ACHN (cell line): ENCODE measurements at places on chromosomes 3 and 15.
A peak's percentile ranks its signal among the peaks of the same experiment; 100 is the strongest.

DNA sequence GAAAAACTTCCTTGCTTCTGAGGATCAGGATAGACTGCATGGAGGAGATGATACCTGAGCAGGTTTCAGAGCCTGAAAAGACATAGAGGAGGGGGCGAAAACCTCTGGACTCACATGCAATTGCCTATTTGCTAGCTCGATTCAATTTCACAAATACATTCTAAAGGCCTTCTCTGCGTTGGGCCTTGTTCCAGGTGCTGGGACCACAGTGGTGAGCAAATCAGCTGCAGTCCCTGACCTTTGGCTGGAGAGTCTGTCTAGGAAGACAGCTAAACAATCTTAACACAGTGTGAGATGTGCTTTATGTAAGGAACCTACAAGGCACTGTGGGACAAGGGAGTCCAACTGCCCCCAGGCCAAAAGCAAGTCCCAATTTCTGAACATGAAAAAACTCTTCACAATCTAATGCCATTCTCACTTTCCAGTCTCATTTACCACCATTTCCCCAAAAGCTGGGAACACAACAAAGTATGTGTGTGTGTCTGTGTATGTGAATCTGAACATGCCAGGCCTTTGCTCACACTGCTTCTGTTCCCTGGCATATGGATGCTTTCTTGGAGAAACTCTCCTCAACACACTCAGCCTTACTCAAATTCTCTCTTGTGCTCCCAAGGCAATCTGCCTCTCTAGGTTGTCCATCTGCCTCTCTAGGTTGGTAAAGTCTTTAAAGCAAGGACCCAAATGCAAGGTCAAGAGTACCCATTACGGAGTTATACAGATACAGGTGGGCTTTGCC lies 2.1 kb upstream of the PCCB start:
- no peak for DNase-seq

DNA sequence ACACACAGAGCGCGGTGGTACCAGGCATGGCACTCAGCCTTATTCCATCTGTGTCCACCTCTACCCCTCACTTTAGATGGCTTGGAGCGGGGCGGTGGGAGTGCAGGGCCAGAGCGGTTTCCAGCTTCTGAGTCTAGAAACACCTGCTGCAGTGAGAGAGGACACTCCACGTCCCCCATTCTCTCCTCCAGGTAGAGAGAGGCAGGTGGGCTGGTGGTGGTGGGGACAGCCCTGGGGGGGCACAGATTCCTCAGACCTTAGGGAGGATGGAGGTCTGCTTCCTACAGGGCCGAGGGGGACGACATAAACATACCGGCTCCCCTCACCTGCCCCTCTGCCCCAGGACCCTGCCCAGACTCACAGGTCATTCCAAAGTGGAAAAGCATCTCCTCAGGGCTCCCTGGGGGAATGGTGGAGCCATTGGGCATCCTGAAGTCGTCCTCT lies 40.4 kb downstream of the MUC20 start:
- DNase-seq = no peak

- DNase-seq = peak; percentile 81
Measured at GRCh38 chr3:5122030-5122740, at the start of gene ARL8B. Gene ARL8B, plus strand, starts transcription at chr3:5122292. Its CDS starts 174 bp downstream, at chr3:5122466.

- no peak for DNase-seq
Measured at GRCh38 chr3:155350571-155350970, 57.1 kb upstream of the STRIT1 start.

GRCh38 chr3:9583371-9583770 lies 29.7 kb upstream of the LHFPL4 start:
- no peak for DNase-seq

DNA sequence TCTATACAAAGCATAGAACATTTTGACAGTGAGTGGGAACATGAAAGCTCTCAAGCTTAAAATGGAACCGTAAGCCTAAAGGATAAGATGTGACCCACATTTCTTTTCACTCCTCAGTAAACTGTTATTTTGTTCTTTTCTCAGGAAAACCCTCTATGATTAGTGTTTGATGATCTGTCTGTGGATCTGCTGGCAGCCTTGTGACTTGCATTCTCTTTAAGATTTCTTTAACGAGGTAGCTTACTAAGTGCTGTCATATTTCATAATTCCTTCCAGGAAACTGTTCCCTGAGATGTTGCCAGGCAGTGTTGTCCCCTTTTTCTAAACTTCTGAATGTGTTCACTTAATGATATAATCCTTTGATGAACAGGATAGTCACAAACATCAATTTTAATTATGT lies 167.6 kb downstream of the PYDC2 start:
- DNase-seq = no peak

- DNase-seq = peak; percentile 47
Measured at GRCh38 chr15:88894819-88895767, at the start of gene HAPLN3. Gene HAPLN3, minus strand, starts transcription at chr15:88895544. Its CDS starts 8,246 bp downstream, at chr15:88887298.

DNA sequence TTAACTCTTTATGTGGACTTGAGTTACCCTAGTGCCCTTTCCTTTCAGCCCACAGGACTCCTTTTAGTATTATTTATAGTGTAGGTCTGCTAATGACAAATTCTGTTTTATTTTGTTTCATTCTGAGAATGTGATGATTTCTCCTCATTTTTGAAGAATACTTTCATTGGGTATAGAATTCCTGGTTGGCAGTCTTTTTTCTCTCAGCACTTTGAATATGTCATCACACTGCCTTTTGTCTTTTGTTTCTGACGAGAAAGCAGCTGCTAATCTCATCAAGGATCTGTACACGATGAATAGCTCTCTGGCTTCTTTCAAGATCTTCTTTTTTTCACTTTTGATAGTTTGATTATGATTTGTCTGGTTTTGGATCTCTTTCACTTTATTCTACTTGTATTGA lies 37.8 kb downstream of the TICRR start:
- no peak for DNase-seq

GRCh38 chr3:72340056-72340455 lies 508.2 kb downstream of the SHQ1 start:
- DNase-seq = no peak

DNA sequence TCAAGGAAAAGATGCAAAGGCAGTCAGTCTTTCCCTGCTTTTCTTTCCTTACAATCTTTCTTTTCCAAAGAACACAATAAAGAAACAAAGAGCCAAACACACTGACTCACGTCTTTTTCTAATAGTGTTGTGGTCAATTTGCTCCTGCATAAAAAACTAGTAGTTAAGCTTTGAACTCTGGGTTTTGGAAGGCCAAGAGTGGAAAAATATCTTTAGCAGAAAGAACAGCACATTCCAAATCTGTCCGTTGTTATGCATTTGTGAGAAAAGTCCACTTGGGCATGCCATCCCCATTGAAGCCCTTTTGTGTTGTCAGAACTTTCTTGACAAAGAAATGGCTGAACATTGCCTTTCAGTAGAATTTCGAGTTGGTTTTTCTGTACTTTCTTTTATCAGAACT lies 18.2 kb downstream of the COL8A1 start:
- no peak for DNase-seq

DNA sequence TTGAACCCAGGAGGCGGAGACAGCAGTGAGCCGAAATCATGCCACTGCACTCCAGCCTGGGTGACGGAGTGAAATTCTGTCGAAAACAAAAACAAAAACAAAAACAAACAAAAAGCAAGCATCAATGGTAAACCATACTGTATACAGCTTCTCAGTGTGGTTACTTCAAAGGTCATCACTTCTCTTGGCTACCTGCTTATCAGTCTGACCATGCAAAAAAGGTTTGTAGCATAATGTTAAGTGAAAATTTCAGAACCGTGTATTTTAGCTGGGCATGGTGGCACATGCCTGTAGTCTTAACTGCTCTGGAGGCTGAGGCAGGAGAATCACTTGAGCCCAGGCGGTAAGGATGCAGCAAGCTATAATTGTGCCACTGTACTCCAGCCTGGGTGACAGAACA lies 4.2 kb downstream of the UBXN7 start:
- no peak for DNase-seq

- no peak for DNase-seq
Measured at GRCh38 chr15:73782344-73782959, 29.3 kb upstream of the INSYN1 start.

- DNase-seq = no peak
Measured at GRCh38 chr3:59873576-59874230, 823.9 kb upstream of the CFAP20DC start.

DNA sequence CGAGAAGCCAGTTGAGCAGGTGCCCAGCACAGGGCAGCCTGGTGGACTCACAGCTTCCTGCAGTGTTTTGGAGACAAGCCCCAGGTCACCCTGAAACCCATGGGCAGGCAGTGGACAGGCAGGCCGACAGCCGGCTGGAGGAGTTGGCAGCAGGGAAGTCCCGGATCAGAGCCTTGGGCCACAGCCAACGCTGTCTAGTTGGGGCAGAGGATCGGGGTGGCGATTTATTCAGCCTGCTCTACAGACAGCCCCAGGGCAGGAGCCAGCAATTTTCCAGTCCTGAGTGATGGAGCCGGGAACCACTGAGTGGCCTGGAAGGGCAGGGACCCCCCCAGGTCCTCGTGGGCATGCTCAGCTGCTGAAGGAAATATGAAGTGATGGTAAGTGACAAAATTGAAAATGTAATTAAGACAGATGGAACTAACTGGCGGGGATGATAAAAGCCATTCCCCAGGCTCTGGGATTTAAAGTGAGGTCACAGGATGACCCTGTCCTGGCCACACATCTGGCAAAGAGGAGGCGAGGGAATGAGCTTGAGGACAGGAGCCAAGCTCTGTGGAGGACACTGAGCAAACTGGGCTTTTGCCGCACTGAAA lies 34.4 kb upstream of the TBC1D21 start:
- no peak for DNase-seq

GRCh38 chr3:48428572-48429316 lies 1.1 kb downstream of the PLXNB1 start:
- peak; percentile 81 for DNase-seq

- DNase-seq = no peak
Measured at GRCh38 chr15:67504796-67505195, 16.1 kb upstream of the C15orf61 start.

DNA sequence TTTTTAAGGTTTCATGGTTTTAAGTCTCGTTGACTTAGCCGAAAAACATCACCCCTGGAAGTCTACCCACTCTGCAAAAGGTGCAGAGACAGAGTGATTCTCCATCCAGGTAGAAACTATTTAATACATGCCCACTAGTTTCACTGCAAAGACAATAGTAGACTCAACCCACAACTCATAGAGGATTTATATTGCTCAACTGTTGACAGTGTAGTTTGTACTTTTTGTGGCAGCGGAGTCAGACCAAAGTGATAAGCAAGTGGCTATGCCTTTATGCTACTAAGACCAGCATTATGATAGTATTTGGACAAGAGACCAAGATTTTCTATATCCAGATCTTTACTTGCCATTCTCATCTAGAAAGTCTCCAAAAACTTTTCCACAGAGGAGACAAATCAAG lies 98.8 kb upstream of the ZBTB20 start:
- no peak for DNase-seq

GRCh38 chr3:69385723-69386555 lies at the start of gene FRMD4B:
Gene FRMD4B, minus strand, starts transcription at chr3:69386088. Its CDS starts 99 bp downstream, at chr3:69385989.
- peak; percentile 36 for DNase-seq

DNA sequence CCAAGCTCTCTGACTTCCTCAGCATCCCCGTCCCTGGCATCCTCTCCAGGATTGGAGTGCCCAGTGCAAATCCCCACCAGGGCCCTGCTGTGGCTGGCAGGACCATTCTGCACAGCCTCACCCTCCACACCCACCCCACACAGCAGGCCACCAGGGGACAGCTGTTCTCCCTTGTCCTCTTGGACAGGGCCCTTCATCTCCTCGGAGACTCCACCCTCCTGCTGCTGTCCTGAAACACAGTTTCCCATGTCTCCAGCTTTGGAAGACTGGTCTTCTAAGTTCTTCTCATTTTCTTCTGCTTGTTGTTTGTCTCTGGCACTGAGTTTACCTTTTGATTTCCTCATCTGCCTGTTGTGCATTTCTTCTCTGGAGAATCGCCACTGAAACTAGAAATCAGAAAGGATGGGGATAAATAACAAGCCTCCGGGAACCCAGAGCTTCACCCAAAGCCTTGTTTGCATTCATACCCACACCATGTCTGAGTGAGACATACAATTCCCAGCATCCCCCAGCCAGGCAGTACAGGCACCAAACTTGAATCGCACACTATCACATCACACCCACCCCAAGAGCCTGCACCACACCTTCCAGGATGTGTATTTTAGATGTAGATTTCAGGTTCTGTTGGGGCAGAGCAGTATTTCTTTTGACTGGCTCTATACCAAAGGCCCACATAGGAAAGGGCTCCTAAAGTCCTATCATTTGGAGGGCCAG lies 52.0 kb downstream of the OXNAD1 start:
- DNase-seq = no peak

- DNase-seq = no peak
Measured at GRCh38 chr15:69340243-69340900, 41.7 kb downstream of the PAQR5 start.

DNA sequence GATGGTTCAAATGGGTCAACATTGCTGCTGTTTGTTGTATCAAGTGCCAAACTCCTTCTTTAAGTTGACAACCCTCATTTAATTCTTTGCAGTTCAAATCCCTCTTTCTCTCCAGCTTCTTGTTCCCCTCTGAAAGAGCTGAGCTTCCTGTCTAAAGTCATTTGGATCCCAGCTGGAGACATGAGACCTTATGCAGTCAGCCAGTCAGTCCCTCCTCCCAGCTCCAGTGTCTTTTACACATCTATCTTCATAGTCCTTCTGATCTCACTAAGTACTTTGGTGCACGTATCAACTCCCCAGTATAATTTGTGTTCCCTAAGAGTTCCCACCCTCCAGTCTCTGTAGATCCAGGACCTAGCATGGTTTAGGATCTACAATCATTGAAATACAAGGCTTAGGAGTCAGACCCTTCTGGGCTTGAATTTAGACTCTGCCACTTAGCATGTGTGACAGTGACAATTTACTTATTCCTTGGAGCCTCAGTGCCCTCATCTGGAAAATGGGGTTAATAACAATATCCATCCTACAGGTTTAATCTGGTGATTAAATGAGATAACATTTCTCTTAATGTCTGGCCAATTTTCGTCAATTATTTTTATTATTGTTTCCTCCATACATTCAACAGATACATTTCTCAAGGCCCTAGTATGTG lies 102.8 kb upstream of the SEMA6D start:
- DNase-seq = no peak

- DNase-seq = no peak
Measured at GRCh38 chr15:74716651-74717050, 8.7 kb downstream of the CYP1A1 start.

- DNase-seq = no peak
Measured at GRCh38 chr3:65178703-65179102, 490.9 kb upstream of the ADAMTS9 start.

GRCh38 chr15:23538648-23539047 lies 26.8 kb upstream of the MKRN3 start:
- no peak for DNase-seq

GRCh38 chr3:118948146-118948545 lies 86.5 kb downstream of the IGSF11 start:
- no peak for DNase-seq

DNA sequence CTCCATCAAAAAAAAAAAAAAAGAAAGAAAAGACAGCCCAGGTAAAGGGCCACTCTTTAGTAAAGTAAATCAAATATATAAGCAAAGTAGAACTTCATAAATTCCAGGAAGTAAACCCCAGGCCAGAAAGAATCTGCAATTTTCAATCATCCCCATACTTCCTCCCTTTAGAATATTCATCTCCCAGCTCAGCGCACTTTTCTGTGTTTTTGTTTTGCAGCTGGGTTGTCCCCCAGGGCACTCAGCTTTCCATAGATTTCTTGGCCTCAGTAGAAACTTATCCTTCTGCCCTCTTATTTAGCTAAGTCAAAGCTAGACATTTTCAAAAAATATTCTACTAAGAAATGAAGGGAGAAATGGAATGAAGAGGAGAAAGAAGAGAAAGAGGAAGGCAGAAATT lies 24.0 kb upstream of the SPRED1 start:
- DNase-seq = no peak
